ENCODE measurements at places on chromosomes 3 and 15. TPM values are rescaled to one million over a fixed set of nuclear protein-coding genes. Genes with fewer than 3 reads are reported as not detected.

The SLC28A2 gene
- not detected for total RNA-seq

The CYP1A2 gene
- total RNA-seq, result not detected

The GABRA5 gene
- not detected for total RNA-seq

The CX3CR1 gene
- not detected for total RNA-seq

- no peak for DNase-seq
Measured at GRCh38 chr3:88879905-88880304, 227.5 kb upstream of the EPHA3 start.

DNA sequence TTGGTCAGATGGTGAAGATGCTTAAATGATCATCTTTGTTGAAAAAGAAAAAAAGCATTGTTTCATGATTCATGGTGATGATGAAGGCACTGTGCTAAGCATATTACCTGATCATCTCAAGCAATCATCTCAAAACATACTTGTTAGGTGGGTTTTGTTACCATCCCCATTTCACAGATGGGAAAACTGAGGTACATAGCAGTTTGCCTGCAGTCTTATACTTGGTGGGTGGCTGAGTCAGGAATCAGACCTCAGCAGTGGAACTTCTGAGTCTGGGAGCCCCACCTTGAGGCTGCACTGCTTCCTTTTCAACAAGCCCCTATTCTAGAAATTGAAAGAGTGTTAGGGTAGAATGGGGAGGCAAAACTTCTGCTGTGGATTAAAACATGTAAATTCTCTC, 341.1 kb downstream of the THSD4 start:
- no peak for DNase-seq

GRCh38 chr3:47313341-47314055, 30.8 kb downstream of the KLHL18 start:
- no peak for DNase-seq

DNA sequence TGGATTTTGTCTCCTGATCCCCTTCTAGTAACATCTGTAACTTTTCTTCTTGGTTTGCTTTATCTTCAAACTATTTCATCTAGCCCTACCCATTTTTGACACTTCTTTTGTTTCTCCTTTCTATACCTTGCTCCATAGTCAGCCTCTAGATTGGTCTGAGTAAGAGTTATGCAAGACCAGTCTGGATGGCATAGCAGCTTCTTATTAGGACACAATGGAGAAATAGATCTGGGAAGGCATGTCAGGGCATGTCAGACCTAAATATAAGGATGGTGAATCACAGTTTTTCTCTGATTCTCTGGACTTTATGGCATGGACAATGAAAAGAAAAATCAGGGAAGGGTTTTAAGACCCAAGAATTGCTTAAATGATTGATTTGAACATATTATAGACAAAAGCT, 452.5 kb downstream of the RAP2B start:
- DNase-seq, result peak; percentile 91

DNA sequence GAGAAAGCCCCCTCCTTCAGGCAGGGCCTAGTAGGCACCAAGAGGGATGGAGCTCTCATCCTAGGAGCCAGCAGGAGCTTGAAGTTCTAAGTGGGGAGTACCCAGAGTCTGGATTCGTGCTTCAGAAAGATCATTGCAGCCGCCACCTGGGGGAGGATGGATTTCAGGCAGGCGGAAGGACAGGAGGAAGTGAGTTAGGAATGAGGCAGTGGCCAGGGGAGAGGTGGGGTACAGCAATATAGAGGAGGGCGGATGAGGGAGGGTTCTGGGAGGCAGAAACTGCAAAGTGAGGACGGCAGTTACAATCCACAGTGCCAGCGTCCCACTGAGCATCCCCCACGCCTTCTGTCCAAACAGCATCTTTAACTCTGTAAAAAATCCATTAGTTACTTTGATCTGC, 65.2 kb upstream of the LINGO1 start:
- DNase-seq, result no peak
